ENCODE measurements at places on chromosomes 5 and 9. TPM values are rescaled to one million over a fixed set of nuclear protein-coding genes. Genes with fewer than 3 reads are reported as not detected.

The TXNDC8 gene
- not detected for total RNA-seq

The POLK gene
- total RNA-seq = 25.6 TPM

The SPINK4 gene
- total RNA-seq = not detected

The IRX2 gene
- not detected for total RNA-seq

The CDKN2B-AS1 gene
- 1.3 TPM for total RNA-seq

The HIGD2A gene
- 170 TPM for total RNA-seq

The FAM169A gene
- 4.5 TPM for total RNA-seq

The ZNF622 gene
- 39.2 TPM for total RNA-seq

The INSL6 gene
- not detected for total RNA-seq

The PIP5KL1 gene
- total RNA-seq = 0.64 TPM

The UBAC1 gene
- total RNA-seq = 38.2 TPM

The SPATA9 gene
- total RNA-seq = 0.35 TPM

The SHOC1 gene
- total RNA-seq = not detected

The ZNF79 gene
- 12.4 TPM for total RNA-seq

The SYK gene
- 135 TPM for total RNA-seq

The GZMA gene
- total RNA-seq = not detected

The MZB1 gene
- total RNA-seq = 200 TPM

The DIPK1B gene
- total RNA-seq = 0.32 TPM

The INSL4 gene
- total RNA-seq = not detected

The SPOUT1 gene
- total RNA-seq = 77.8 TPM

The SPAG8 gene
- 0.98 TPM for total RNA-seq

The GLRA1 gene
- not detected for total RNA-seq

The PARP8 gene
- 34.5 TPM for total RNA-seq

The RMRP gene
- total RNA-seq = 18,533 TPM

The DOCK2 gene
- total RNA-seq = 192 TPM

The JAKMIP2 gene
- total RNA-seq = 1.5 TPM

The ODF2 gene
- 42.3 TPM for total RNA-seq

The NR4A3 gene
- 2.1 TPM for total RNA-seq

The CCNO gene
- not detected for total RNA-seq

The FRMPD1 gene
- total RNA-seq = not detected

The NEUROG1 gene
- total RNA-seq = not detected

The PCDHB16 gene
- total RNA-seq = not detected

The PDE6A gene
- not detected for total RNA-seq

The TIMD4 gene
- 2.9 TPM for total RNA-seq

The ACTBL2 gene
- total RNA-seq = not detected

The LAMC3 gene
- 0.08 TPM for total RNA-seq

The CDC25C gene
- total RNA-seq = 9.2 TPM

The TNC gene
- 0.46 TPM for total RNA-seq

The TGFBI gene
- 0.64 TPM for total RNA-seq

The SLC36A2 gene
- not detected for total RNA-seq

The OTULINL gene
- 4.7 TPM for total RNA-seq

The EQTN gene
- not detected for total RNA-seq

The XPA gene
- total RNA-seq = 10.8 TPM

The CEP78 gene
- 32.3 TPM for total RNA-seq

The FOXD4L4 gene
- 0.24 TPM for total RNA-seq

The FBP2 gene
- total RNA-seq = not detected

The C5orf58 gene
- not detected for total RNA-seq

The GRIN3A gene
- total RNA-seq = not detected

The VPS13A gene
- total RNA-seq = 30.0 TPM

The FCN2 gene
- total RNA-seq = not detected
